ENCODE measurements at places on chromosomes 2 and 18. TPM values are rescaled to one million over a fixed set of nuclear protein-coding genes. Genes with fewer than 3 reads are reported as not detected.

- H3K36me3 ChIP-seq = no peaks in the 10 kb centered on the region
- no peak for DNase-seq
- H3K27me3 ChIP-seq = no peaks in the 10 kb centered on the region
- no peak overlapping the region for H3K4me3 ChIP-seq
- no peaks in the 10 kb centered on the region for H3K4me1 ChIP-seq
- H3K27ac ChIP-seq = no peak overlapping the region
Measured at GRCh38 chr2:105143467-105144151, 97.9 kb upstream of the GPR45 start.

GRCh38 chr2:207163053-207163755, 2.5 kb downstream of the KLF7 start:
- H3K27me3 ChIP-seq = no peaks in the 10 kb centered on the region
- peak overlapping the region; percentile 84 for H3K4me3 ChIP-seq
- H3K4me1 ChIP-seq = peaks cover 11% of the 10 kb centered on the region

GRCh38 chr2:225090746-225091145, 48.5 kb upstream of the DOCK10 start:
- H3K27ac ChIP-seq = no peak overlapping the region
- DNase-seq = no peak
- no peaks in the 10 kb centered on the region for H3K36me3 ChIP-seq
- H3K4me3 ChIP-seq = no peak overlapping the region
- peaks cover 4% of the 10 kb centered on the region for H3K4me1 ChIP-seq
- H3K27me3 ChIP-seq = no peaks in the 10 kb centered on the region

DNA sequence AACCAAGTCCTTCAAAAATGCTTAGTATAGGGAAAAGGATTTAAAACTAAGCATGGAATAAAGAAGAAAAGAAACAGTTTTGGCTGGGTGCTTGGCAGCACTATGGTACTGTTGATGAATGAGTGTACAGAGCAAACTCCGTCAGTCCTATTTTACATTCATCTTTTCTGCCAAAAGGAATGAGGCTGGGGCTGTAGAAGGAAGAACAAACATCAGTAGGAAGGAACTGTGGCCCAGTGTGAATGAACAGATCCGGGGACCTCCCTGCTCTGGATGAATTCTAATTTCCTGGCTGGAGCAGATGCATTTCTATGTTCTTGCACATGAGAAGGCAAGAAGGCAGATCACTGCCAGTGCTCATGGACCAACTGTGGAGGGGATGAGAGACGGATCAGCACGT, 474.0 kb upstream of the MEIS1 start:
- H3K36me3 ChIP-seq = no peaks in the 10 kb centered on the region
- no peaks in the 10 kb centered on the region for H3K27me3 ChIP-seq
- no peak overlapping the region for H3K27ac ChIP-seq
- no peaks in the 10 kb centered on the region for H3K4me1 ChIP-seq

- no peak overlapping the region for H3K4me3 ChIP-seq
- DNase-seq = no peak
- no peaks in the 10 kb centered on the region for H3K36me3 ChIP-seq
- H3K4me1 ChIP-seq = peaks cover 92% of the 10 kb centered on the region
Measured at GRCh38 chr2:201254081-201254730, 6.1 kb upstream of the CASP8 start.

DNA sequence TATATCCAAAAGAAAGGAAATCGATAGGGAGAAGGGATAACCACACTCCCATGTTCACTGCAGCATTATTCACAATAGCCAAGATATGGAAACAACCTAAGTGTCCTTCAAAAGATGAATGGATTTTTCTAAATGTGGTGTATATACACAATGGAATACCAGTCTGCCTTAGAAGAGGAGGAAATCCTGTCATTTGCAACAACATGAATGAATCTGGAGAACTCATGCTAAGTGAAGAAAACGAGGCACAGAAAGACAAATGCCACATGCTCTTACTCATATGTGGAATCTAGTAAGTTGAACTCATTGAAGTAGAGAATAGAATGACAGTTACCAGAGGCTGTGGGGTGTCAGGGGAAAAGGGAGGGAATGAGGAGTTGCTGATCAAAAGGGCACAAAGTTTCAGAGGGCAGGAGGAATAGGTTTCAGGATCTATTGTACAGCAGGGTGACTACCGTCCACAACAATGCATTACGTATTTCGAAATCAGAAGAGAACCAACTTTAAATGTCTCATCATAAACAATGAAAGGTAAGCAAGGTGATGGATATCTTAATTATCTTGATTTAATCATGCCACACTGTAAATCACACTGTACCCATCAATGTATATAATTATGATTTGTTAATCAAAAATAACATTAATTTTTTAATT, 46.1 kb downstream of the SIGLEC15 start:
- no peak for DNase-seq
- peaks cover 23% of the 10 kb centered on the region for H3K36me3 ChIP-seq
- peaks cover 21% of the 10 kb centered on the region for H3K4me1 ChIP-seq
- H3K4me3 ChIP-seq = no peak overlapping the region
- H3K27me3 ChIP-seq = no peaks in the 10 kb centered on the region

DNA sequence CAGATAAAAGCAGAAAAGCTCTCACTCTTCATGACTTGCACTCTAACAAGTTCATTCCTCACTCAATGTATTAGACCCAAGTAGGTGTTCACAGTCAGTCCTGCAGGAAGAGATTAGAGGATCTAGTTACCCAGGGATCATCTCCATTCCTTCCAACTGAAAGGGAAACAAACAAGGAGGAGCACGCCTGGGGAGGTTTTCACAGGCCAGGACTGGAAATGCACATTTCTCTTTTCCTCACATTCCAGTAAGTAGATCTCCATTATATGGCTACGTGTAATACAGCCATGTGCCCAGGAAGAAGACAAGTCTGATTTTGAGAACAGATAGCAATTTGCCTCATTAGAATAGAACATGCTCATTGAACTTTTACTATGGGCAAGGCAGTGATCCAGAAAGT, 1132.2 kb upstream of the FAM98A start:
- no peaks in the 10 kb centered on the region for H3K27me3 ChIP-seq
- no peaks in the 10 kb centered on the region for H3K36me3 ChIP-seq
- no peak overlapping the region for H3K27ac ChIP-seq
- DNase-seq = no peak
- H3K4me3 ChIP-seq = no peak overlapping the region
- no peaks in the 10 kb centered on the region for H3K4me1 ChIP-seq

DNA sequence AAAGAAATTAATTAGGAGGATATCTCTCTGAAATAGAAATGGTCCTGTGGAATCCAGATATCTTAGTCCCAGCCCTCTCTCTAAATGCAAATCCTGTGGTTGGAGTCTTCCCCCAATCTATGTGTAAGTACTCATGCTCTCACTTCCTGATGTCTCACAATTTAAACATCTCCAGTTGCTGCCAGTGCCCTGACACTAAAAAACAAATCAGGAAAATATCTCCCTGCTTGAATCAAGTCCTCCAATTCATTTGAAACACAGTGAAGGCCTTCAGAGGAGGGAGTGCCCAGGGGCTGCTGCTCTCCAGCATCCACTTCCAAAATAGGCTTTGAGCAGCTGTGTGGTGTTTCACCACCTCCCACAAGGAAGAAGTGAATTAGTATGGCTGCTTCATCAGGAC, 413.8 kb downstream of the RAD51AP2 start:
- H3K4me3 ChIP-seq = no peak overlapping the region
- DNase-seq = no peak
- H3K36me3 ChIP-seq = no peaks in the 10 kb centered on the region
- no peaks in the 10 kb centered on the region for H3K27me3 ChIP-seq

DNA sequence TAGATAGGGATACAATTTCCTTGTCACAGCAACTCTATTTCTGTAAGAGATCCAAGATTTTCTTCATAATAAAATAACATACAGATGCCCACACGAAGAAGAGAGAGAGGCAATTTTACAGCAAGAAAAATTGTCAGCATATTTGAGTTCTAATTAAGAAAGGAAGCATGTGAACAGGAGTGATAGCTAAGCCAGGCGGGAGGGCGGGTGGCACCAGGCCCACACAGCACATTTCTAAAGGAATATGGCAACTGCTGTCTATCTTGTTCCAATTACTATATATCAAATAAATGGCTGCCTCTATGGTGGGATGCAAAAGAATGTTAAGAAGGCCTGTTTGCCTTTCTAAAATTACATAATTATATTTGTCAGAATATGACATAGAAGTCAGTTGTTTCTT, 248.3 kb upstream of the DOK6 start:
- no peaks in the 10 kb centered on the region for H3K27me3 ChIP-seq
- H3K4me3 ChIP-seq = no peak overlapping the region
- DNase-seq = no peak
- no peak overlapping the region for H3K27ac ChIP-seq

DNA sequence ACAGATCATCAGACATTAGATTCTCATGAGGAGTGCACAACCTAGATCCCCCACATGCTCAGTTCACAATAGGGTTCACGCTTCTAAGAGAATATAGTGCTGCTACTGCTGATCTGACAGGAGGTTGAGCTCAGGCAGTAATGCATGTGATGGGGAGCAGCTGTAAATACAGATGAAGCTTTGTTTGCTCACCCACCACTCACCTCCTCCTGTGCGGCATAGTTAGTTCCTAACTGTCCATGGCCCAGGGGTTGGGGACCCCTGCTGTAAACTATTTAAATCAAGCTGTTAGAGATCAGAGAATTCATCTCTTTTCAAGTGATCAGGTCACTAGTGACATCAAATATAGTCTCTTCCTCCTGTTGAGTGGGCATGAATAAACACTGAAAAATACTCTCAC, 88.8 kb upstream of the ACVR2A start:
- no peaks in the 10 kb centered on the region for H3K36me3 ChIP-seq
- H3K27ac ChIP-seq = no peak overlapping the region
- no peaks in the 10 kb centered on the region for H3K4me1 ChIP-seq

GRCh38 chr2:112644155-112644932, 1.4 kb upstream of the SLC20A1 start:
- peak overlapping the region; percentile 90 for H3K27ac ChIP-seq
- peaks cover 41% of the 10 kb centered on the region for H3K4me1 ChIP-seq
- DNase-seq = no peak
- peak overlapping the region; percentile 48 for H3K4me3 ChIP-seq
- no peaks in the 10 kb centered on the region for H3K27me3 ChIP-seq

GRCh38 chr2:216819766-216820165, 40.1 kb downstream of the TNP1 start:
- H3K27me3 ChIP-seq = no peaks in the 10 kb centered on the region
- H3K36me3 ChIP-seq = no peaks in the 10 kb centered on the region
- H3K27ac ChIP-seq = no peak overlapping the region
- no peaks in the 10 kb centered on the region for H3K4me1 ChIP-seq
- DNase-seq = no peak

- no peaks in the 10 kb centered on the region for H3K36me3 ChIP-seq
- DNase-seq = no peak
- H3K4me1 ChIP-seq = peaks cover 32% of the 10 kb centered on the region
Measured at GRCh38 chr2:96320728-96321622, 4.1 kb upstream of the ITPRIPL1 start.

DNA sequence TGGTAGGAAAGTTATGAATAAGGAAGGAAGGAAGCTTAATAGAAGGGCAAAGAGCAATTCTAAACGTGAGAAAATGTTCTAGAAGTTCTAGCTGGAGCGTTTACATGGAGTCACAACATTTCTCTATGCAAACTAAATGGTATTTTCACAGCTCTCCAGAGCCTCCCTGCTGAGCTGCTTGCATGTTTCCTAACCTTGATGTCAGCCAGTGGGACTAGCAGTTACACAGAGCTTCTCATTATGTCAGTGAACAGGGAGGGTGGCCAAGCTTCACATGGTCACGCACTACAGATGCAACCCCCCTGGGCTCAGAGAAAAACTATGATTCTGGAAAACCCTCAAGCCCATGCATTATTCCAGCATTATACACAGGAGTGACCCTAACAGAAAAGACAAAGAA, 153.4 kb upstream of the CCDC150 start:
- no peaks in the 10 kb centered on the region for H3K27me3 ChIP-seq
- no peak overlapping the region for H3K27ac ChIP-seq
- no peaks in the 10 kb centered on the region for H3K4me1 ChIP-seq
- H3K36me3 ChIP-seq = no peaks in the 10 kb centered on the region
- no peak for DNase-seq

DNA sequence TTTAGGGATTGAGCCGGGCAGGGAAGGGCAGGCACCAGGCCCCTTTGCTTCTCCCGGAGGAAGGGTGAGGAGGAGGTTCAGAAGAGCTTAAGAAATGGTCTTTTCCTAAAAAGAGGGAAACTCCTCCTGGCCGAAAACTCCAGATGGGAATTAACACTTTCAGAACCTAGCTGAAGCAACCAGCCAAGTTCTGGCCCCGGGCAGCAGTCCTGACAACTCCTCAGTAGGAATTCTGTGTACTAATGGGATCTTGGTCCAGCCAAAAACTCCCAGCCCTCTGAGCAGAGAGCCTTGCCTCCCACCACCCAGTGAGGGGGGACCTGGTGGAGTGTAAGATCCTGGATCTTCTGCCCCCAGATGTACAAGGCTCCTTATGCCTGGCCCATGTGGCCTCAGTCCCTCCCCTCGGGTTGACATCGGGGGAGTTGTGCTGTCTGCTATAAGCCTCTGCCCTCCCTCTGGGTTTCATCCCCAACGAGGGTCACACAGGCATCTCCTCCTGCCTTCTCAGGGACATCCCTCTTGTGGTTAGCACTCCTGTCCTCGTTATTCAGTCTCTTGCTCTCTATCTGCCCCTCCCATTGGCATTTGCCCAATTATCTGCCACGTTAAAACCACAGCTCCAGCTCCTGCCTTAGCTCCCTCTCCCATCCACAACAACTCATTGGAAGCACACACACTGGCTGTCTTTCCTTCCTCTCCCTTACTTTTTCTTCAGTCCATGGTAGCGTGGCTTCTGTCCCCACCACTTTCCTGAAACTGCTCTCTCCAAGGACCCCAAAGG, 184.6 kb downstream of the CYP26B1 start:
- no peaks in the 10 kb centered on the region for H3K27me3 ChIP-seq
- DNase-seq = no peak
- no peaks in the 10 kb centered on the region for H3K36me3 ChIP-seq

DNA sequence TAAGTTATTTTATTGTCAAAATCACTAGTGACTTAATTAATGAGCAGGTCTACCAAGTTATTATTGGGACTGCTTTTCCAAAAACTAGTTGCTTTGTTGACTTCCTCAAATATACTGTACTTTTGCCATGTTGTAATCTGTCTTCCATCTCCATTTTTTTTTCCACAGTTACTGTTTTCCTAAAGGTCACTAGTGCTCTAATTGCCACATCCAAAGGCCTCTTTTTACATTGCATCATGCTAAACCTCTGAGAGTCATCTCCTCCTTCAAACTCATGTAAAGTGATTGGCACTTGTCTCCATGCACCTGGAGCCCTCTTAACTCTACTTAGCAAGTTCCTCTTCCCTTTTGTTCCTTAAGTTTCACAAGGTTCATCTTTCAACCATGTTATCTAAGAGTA, 11.8 kb downstream of the PMAIP1 start:
- no peak overlapping the region for H3K27ac ChIP-seq
- no peak overlapping the region for H3K4me3 ChIP-seq
- peaks cover 6% of the 10 kb centered on the region for H3K4me1 ChIP-seq
- no peaks in the 10 kb centered on the region for H3K27me3 ChIP-seq
- H3K36me3 ChIP-seq = no peaks in the 10 kb centered on the region
- no peak for DNase-seq

The ABCG5 gene
- total RNA-seq = not detected

The TMEM198 gene
- 5.2 TPM for total RNA-seq

The OR6B2 gene
- total RNA-seq = not detected

The GPBAR1 gene
- 0.51 TPM for total RNA-seq

The PMAIP1 gene
- total RNA-seq = 82.8 TPM

The SF3B1 gene
- total RNA-seq = 287 TPM

The SIGLEC15 gene
- not detected for total RNA-seq

The ZNF396 gene
- total RNA-seq = 1.7 TPM

The ANKRD30B gene
- total RNA-seq = not detected

The GALNT3 gene
- total RNA-seq = 3.2 TPM
